Smooth muscle cell of trachea (primary cell): ENCODE measurements at places on chromosomes 1 and 21. TPM values are rescaled to one million over a fixed set of nuclear protein-coding genes. Genes with fewer than 3 reads are reported as not detected.

The LRRC3 gene
- total RNA-seq: 0.44 and 0.66 TPM in 2 replicates

The LIN28A gene
- total RNA-seq: not detected in 2 replicates

The SLC25A34 gene
- 0.58 and 2.6 TPM in 2 replicates for total RNA-seq

The PTPN22 gene
- total RNA-seq: 1.2 and 1.3 TPM in 2 replicates

The IL10 gene
- not detected in 2 replicates for total RNA-seq

The PPFIA4 gene
- total RNA-seq: 5.5 and 20.0 TPM in 2 replicates

The BMP8A gene
- not detected in 2 replicates for total RNA-seq

The TFF3 gene
- total RNA-seq: 0.17 and 0.29 TPM in 2 replicates

The AGT gene
- 1.3 and 2.0 TPM in 2 replicates for total RNA-seq

The OR14K1 gene
- not detected in 2 replicates for total RNA-seq

The FLG2 gene
- not detected in 2 replicates for total RNA-seq

The RABGGTB gene
- total RNA-seq: 56.1 and 79.8 TPM in 2 replicates

The OR14A2 gene
- total RNA-seq: not detected in 2 replicates

The SPATA45 gene
- total RNA-seq: not detected in 2 replicates

The KISS1 gene
- total RNA-seq: 0.33 and 1.7 TPM in 2 replicates

The TRIM17 gene
- total RNA-seq: 0.15 TPM in 1 of 2 replicates, not detected in the other

The OVAAL gene
- total RNA-seq: not detected in 2 replicates

The GABRD gene
- total RNA-seq: under 0.01 TPM in 1 of 2 replicates, not detected in the other

The CCDC185 gene
- 0.17 TPM in 1 of 2 replicates, not detected in the other for total RNA-seq

The ST7L gene
- 10.8 and 17.5 TPM in 2 replicates for total RNA-seq

The TNFRSF18 gene
- total RNA-seq: 0.33 and 0.44 TPM in 2 replicates

The PLA2G2D gene
- not detected in 2 replicates for total RNA-seq

The AMIGO1 gene
- total RNA-seq: 1.0 and 3.6 TPM in 2 replicates

The ZNF593OS gene
- not detected in 2 replicates for total RNA-seq

The FMO1 gene
- total RNA-seq: 0.29 and 0.66 TPM in 2 replicates

The HMGCS2 gene
- total RNA-seq: not detected in 2 replicates

The FAM110D gene
- not detected in 2 replicates for total RNA-seq

The RNF223 gene
- total RNA-seq: 0.15 TPM in 1 of 2 replicates, not detected in the other

The JAM2 gene
- total RNA-seq: 1.5 and 2.6 TPM in 2 replicates
